AG09319 (cell line): ENCODE measurements at places on chromosomes 5 and 9.

- DNase-seq, result no peak
Measured at GRCh38 chr9:111762556-111762955, 32.2 kb downstream of the SHOC1 start.

DNA sequence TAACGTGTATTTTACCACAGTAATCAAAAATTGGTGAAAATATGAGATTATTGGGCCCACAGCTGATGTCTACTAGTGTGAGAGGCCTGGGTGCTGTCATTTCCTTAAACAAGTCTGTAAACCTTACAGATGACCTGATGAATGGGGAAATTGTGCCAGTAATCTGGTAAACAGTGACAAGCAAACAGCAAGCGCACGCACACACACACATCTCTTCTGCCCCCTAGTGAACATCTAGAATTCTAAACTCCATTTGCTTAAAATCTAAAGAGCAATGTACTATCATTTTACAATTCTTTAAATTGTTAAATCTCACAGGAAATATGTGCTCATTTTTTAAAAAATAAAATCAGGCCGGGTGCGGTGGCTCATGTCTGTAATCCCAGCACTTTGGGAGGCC is 7.5 kb upstream of the RAPGEF1 start:
- peak; percentile 41 for DNase-seq

DNA sequence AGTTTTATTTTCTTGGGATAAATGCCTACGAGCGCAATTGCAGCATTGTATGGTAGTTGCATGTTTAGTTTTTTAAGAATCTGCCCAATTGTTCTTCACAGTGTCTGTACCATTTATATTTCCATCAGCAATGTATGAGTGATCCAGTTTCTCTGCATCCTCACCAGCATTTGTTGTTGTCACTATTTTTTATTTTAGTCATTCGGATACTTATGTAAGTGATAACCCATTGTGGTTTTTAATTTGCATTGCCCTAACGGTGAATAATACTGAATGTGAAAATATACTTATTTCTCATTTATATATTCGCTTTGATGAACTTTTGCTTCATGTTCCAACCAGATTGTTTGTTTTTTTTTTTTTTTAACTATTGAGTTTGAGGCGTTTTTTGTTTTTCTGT is 33.7 kb upstream of the PWWP2A start:
- DNase-seq, result no peak

- no peak for DNase-seq
Measured at GRCh38 chr5:178149199-178149932, 4.3 kb downstream of the NHP2 start.

DNA sequence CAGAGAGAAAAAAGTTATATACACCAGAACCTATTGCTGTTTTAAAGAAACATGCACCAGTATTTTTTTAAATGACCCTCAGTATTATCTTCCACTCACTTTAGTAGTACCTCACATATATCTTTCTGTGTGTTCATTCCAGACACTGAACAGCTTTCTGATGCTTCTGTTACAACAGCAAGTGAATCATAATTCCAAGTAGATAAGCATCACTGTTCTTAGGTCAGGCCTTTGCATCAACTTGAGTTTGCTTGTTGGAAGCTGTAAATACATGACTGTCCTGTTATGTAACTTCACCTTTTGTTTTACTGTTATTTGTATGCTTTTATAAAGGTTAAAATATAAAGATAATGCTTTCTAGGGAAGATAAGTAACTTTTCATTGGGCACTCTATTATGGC is 184.4 kb downstream of the ISL1 start:
- no peak for DNase-seq

- DNase-seq, result no peak
Measured at GRCh38 chr9:120383611-120383998, 196.4 kb downstream of the CDK5RAP2 start.

DNA sequence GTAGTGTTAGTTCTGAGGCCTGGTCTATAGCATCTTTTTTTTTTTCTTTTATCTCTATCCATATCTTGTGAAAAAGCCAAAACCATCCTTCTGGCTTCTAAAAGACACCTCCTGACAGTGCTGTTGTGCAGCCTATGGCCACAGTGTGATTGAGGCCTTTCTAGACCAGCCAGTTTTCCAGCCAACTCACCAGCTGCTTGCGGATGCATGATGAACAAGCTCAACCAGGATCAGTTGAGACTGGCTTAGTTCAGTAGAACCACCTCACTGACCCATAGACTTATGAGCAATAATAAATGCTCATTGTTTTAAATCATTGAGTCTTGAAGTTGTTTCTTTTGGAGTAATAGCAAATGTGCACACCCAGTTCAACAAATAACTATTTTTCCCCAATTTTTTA is 296.9 kb downstream of the FAM170A start:
- DNase-seq, result no peak

- no peak for DNase-seq
Measured at GRCh38 chr5:36452424-36453006, 150.8 kb upstream of the RANBP3L start.

GRCh38 chr5:55151923-55152842 is 7.8 kb upstream of the GPX8 start:
- DNase-seq, result peak; percentile 34

DNA sequence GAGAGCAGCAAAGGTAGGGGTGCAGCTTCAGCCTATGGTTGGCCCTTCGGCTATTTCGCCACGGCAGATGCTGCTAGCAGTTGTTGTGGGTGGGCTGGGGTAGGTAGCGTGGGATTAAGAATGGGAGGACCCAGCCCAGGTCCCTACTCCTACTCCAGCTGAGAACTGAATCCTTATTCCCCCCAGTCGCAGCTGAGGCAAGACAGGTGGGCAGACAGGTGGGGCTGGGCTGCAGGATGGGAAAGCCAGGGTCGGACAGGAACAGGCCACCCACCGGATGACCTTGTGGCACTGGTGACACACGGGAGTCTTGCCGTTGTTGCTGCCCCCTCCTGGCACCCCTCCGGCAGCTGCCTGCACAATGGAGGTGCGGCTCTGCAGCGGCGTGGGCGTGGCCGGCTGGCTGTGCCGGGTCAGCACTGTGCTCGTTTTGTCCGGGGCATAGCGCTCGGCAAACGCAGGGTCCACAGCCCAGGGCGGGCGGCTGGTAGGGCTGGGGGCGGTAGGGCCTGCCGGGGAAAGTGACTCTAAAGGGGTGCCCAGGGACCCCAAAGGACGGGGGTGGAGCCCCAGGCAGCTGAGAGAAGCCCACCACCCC is 8.2 kb downstream of the PDLIM7 start:
- no peak for DNase-seq

GRCh38 chr9:106110483-106110882 is 416.1 kb downstream of the TMEM38B start:
- no peak for DNase-seq

DNA sequence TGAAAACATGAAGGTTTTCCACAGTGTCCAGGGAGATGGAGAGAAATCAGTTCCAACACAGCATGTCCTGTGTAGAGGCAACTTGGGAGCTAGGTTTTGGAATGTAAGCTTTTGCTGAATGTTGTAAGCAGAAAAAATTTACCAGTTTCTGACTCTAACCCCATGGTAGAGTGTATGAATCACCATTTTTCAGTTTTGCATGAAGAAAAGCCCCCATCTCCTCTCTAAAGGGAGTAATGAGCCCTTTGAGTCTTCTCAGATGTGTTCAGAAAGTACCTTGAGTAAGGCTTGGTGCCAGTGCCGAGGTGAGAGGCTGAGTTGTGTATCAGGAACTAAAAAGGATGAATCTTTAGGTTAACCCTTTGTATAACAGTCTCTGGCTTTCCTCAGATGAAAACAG is 96.2 kb downstream of the ADRB2 start:
- DNase-seq, result no peak

GRCh38 chr9:31323726-31324444 is 1060.6 kb upstream of the ACO1 start:
- DNase-seq, result no peak

- no peak for DNase-seq
Measured at GRCh38 chr9:109391176-109391575, 70.3 kb upstream of the EPB41L4B start.

DNA sequence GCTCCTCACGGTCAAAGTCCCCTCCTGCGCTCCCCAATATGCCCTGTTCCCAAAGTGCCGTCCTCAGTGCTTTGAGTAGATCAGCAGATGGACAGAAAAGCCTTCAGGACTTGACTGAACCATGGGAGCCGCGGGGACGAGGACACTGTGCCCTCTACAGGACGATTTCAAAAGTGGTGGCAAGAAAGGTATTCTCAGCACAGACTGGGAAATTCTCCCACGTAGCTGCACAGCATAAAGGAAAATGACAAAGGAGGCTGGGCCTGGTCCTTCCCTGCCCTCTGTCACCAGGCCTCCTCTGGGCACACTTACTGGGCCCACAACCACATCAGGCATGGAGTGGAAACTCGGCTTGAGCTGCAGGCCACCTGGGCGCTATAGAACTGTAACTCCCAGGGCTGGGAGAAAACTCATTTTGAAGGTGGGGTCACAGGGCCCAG is 16.7 kb upstream of the MTMR12 start:
- DNase-seq, result no peak

DNA sequence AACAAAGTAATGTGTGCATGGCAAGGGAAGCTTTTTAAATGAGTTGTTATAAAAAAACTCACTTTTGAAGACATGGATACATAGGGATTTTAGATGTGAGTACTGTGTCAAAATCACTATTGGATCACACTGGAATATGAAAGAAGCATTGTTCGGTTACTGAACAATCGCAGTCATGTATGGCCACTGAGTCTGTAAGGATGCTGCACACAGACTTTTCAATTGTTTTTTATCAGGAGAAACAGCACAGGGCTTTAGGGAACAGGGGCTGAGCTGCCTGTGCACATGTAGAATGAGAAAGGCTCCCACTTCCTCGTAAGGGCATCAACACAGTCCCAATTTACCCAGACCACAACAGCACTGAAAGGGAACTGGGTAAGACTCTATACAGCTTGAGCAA is 1333.9 kb upstream of the DMAC1 start:
- DNase-seq, result no peak

GRCh38 chr5:55865831-55866230 is 14.7 kb downstream of the IL31RA start:
- DNase-seq, result no peak

- DNase-seq, result no peak
Measured at GRCh38 chr5:80622756-80623155, 31.7 kb upstream of the MSH3 start.

DNA sequence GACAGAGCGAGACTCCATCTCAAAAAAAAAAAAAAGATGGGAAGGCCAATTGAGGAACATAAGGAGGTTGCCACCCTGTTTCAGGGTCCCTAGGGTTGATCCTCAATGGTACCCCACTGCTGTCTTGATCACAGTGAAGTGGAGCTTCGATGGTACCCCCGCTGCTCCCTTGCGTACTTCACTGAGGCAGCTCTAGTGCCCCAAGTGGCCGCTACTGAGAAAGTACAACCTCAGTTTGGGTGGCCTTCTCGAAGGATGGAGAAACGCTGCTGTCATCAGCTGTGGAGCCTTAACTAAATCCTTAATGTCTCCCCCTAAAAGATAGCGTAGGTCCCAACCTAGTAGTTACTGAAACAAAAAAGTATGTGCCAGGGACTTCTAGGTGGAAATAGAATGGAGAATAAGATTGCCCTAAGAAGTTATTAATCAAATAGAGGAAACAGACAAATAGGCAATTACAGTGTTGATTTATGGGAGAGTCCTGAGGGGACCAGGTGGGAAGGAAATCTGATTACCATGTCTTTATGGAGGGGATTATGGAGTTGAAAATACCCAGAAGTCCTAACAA is 6.3 kb downstream of the TESK1 start:
- no peak for DNase-seq

DNA sequence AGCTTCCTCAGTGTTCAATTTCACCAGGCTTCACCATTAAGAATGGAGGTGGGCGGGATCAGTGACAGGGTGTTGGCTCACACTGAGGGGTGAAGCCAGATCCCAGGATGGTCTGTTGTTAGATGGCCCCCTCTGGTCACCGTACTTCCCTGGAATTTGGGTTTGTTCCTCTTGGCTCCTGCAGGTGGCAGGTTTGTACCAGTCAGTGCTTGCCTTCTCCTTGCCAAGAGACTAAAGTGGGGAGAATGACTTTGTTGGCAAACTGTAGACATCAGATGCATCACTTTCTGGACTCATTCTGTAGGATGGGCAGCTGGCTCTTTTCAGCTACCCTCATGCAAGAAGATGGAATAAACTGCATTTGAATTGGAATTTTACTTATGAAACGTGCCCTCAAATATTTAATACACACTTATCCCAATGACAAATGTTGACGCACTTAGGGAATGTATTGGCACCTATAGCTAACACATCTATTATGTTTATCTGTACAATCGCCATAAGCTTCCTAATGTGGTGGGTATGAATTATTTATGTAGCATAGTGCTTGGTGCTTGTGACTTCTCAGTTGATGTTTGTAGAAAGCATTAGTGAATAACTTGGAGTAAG is 31.4 kb upstream of the ANKRD55 start:
- no peak for DNase-seq

DNA sequence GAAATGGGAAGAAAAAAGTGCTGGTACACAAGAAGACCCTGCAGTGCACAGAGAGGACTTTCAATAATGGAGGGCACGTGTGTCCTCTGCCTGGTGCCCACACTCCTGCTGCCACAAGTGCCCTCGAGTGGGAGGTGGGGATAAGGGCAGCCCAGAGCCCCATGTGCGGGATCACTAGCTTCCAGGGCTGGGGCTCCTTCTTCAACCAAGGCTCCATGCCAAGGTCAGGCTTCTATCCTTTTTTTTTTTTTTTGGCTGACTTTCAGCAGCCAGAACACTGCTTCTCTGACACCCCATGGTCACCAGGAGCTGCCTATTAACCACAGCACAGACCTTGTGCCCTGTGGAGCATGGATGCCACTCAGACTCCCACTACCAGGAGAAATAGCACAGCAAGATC is 7.5 kb downstream of the ACSL6 start:
- no peak for DNase-seq

DNA sequence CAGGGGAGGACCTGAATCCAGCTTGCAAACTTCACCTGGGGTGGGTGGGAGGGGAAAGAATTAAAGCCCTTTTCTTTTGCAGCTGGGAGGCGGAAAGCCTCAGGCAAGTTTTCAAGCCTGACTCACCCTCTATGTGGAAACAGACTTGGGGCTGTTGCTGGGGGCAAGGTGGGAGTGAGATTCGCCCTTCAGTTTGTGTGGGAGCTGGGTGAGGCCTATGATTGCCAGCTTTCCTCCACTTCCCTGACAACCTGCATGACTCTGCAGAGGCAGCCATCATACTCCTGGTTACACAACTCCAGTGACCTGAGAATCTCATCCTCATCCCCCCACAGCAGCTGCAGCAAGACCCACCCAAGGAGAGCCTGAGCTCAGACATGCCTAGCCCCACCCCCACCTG is 43.2 kb upstream of the SREK1 start:
- DNase-seq, result no peak

DNA sequence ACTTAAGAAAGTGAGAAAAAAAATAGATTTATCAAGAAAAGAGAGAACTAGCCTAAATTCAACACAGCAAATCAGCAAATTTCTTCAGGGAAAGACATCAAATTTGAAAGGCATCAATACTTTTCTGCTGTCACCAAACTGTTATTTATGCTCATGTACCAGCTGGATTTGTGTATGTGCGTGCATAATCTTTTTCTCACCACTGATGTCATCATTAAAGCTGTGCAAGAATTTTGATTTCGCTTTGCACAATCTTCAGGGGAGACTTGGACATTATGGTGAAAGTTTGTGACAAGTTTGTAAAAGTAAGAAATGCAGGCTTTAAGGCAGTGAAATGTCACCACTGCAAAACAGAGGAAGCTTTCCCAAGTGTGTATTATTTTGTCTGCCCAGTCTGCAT is 215.4 kb downstream of the SLF1 start:
- no peak for DNase-seq

GRCh38 chr9:129624947-129625346 is 1.0 kb upstream of the NTMT1 start:
- no peak for DNase-seq
